ENCODE measurements at places on chromosomes 7 and 10. TPM values are rescaled to one million over a fixed set of nuclear protein-coding genes. Genes with fewer than 3 reads are reported as not detected.

Gene AGR3
- not detected for total RNA-seq

Gene SPDYE1
- not detected for total RNA-seq

Gene AGFG2
- total RNA-seq = 24.3 TPM

Gene LIPK
- not detected for total RNA-seq

Data from cardiac atrium fibroblast (primary cell).